ENCODE measurements at places on chromosomes 1 and 21.

DNA sequence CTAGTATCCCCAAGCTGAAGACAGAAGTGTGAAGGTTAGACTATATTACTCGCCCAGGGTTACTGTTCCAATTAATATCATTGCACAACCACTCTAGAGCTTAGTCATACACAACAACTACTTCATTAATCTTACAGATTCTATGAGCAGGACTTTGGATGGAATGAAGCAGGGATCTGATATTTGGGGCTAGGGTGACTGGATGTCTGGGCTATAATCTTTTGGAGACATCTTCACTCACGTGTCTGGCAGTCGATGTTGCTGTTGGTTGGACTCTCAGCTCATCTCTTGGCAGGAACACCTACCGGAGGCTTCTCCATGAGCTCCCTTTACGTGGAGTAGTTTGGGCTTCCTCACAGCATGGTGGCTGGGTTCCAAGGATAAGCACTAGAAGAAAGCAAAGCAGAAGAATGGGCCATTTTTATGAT, 519.2 kb upstream of the B3GALT2 start:
- DNase-seq = no peak

- no peak for DNase-seq
These were observed 2.8 kb upstream of the CTRC start for GRCh38 chr1:15435239-15436077.

DNA sequence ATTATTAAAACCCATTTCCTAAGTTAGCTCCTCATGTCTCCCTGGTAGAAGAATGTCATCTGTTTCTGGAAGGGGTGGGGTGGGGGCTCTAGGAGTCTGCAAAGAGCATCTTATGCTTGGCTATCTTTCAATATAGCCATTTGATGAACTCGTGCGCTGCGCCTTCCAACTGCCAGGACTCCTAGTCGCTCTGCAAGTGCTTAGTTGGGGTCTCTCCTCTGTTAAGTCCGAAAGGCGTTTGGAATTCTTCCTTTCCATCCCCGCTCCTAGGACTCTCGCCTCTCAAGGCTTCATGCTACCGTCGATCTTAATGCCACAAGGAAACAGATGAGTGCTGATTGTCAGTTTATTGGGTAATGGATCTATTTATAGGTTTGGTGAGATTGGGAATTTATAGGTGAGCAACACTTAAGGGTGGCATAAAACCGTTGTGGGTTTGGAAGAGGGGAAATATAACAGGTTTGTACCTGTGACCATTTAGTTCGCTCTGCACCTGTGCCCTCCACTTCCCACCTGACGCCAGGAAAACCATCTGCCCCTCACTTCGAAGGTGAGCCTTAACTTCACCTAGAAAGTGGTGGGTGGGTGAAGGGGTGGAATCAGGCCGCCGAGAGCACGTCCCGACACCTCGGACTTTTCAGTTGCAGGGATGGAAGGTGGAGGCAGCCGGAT, 1.1 kb downstream of the KCNH1 start:
- DNase-seq = no peak

GRCh38 chr1:116368241-116368640, 4.8 kb upstream of the ATP1A1 start:
- no peak for DNase-seq

GRCh38 chr1:107935396-107936064, 29.4 kb downstream of the VAV3 start:
- DNase-seq = no peak

Measured in SW 1271 (cell line).